Cardiac fibroblast (primary cell): ENCODE measurements at places on chromosomes 7 and 10.

DNA sequence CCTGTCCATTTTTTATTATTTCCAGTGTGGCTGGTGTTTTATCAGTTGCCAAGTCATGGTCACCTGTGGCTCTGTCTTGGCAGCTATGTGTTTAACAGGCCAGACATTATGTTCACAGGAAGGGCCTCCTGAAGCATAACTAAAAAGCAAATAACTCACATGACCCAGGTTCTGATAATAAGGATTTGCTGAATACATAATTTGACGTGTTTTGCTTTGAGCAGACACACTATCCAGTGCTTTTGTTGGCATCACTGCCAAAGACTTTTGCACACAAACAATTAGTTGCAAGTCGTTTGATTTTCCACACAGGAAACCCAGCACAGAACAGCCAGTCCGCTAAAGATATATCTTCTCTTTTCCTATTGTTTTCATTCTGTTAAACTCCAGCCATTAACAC lies 173.6 kb downstream of the ARL4A start:
- no peak for DNase-seq

DNA sequence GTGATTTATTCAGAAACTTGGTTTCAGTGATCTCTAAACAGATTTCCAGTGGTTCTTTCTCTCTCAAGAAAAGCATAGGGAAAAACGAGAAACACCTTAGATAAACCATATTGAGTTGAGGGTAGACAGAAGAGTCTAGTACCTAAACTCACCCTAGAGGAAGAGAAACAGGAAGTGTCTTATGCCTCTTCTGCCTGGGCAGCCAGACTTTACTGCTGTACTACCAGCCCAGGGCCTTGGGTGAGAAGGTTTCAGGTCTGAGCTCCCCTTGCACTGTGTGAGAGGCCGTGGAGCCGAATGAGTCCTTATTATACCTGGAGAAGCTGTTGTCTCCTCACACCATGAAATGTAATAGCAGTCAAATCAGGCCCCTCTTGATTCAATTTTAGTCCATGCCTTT lies 18.2 kb downstream of the HIF1AN start:
- no peak for DNase-seq

GRCh38 chr10:74991435-74991834 lies 120.0 kb upstream of the SAMD8 start:
- DNase-seq: peak; percentile 21

DNA sequence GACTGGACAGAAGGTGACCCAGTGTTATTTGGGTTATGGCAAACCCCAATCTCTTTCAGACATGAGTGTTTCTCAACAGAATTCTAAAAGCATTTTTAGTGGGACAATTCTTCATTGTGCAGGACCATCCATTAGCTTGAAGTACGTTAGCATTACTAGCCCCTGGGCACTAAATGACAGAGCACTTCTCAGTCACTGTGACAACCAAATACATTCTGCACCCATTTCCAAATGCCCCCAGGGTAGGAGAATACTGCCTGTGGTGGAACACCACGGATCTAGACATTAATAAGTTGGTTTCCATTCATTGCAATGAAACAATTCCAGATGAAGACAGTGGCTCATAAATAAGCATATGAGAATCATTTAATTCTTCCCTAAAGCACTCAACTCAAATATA lies 102.4 kb upstream of the FRMD4A start:
- DNase-seq: no peak
